IMR-90 (cell line): ENCODE measurements at places on chromosomes 3 and 15. TPM values are rescaled to one million over a fixed set of nuclear protein-coding genes. Genes with fewer than 3 reads are reported as not detected.

- peak; percentile 44 for DNase-seq
Observed at GRCh38 chr3:179179979-179180759, 32.0 kb downstream of the PIK3CA start.

DNA sequence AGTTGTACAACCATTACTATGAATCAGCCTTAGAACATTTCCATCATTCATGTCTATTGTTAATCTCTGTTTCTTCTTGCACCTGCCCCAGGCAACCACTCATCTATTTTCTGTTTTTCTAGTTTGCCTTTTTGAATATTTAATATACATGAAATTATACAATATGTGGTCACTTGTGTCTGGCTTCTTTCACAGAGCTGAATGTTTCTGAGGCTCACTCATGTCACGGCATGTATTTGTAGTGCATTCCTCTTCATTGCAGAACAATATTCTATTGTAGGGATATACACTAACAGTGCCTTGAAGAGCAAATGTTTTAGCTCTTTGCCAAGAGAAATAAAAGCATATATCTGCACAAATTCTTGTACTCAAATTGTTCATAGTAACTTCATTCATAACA is 32.9 kb downstream of the CERS3 start:
- DNase-seq, result no peak

- DNase-seq, result peak; percentile 51
Observed at GRCh38 chr3:176937541-176937940, 259.7 kb downstream of the TBL1XR1 start.

DNA sequence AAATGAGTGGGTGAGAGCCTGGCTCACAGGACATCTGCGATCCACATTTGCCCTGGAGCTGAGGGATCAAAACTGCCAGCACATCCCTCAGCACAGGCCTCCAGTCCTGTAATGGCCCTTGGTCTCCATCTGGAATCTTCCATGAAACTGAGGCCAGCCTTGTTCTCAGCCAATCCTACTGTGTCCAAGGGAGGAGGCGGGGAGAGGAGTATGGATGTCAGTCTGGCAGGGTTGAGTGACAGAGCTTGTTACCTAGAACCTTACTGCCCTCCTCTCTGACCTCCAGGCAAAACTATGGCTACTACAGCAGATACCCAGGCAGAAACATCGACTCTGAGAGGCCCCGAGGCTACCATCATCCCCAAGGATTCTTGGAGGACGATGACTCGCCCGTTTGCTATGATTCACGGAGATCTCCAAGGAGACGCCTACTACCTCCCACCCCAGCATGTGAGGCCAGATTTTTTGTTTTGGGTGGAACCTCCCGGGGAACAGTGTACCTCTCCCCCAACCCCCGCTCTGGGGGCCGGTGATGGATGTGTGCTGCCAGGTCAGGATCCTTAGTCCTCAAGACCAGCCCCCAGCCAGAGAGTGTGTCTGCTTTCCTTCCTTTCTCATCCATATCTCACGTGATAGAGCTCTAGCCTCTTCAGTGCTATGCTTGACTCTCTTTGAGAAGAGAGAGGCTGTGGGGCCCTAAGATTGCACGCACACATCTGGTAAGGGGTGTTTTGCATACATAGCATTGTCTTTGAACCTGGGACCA is 41.3 kb downstream of the CHDH start:
- DNase-seq, result peak; percentile 80

DNA sequence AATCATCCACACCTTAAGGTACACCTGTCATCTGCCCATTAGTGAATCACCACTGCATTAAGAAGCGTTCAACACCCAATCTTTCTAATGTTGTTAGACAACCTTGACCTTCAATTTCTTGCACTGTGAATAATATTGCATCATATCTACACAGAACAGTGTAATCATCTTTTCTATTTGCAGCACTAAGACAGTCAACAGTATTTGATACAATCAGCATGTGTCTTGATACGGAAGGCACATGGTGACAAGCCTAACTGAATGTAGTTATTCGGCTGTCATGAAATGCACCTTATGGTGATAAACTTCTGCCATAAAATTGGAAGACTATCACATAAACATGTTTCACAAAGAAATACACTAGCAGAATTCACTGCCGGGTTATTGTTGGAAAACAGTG is 253.9 kb upstream of the THRB start:
- DNase-seq, result no peak

XXYLT1 gene
- polyA plus RNA-seq, result 18.1 and 18.6 TPM in 2 replicates

HIGD2B gene
- polyA plus RNA-seq, result not detected in 2 replicates

- peak; percentile 45 for DNase-seq
Observed at GRCh38 chr15:29089731-29090616, 179.6 kb downstream of the NSMCE3 start.

SCG3 gene
- polyA plus RNA-seq, result 0.02 TPM in 1 of 2 replicates, not detected in the other

GRCh38 chr3:48555949-48556795 is 431 bp downstream of the PFKFB4 start:
- no peak for DNase-seq

GOLGA6B gene
- polyA plus RNA-seq, result not detected in 2 replicates

GRCh38 chr3:28791713-28792255 is 443.2 kb upstream of the AZI2 start:
- no peak for DNase-seq

GRCh38 chr3:175619369-175619768 is 760.2 kb downstream of the NAALADL2 start:
- no peak for DNase-seq
